ENCODE measurements at places on chromosomes 13 and 19.

DNA sequence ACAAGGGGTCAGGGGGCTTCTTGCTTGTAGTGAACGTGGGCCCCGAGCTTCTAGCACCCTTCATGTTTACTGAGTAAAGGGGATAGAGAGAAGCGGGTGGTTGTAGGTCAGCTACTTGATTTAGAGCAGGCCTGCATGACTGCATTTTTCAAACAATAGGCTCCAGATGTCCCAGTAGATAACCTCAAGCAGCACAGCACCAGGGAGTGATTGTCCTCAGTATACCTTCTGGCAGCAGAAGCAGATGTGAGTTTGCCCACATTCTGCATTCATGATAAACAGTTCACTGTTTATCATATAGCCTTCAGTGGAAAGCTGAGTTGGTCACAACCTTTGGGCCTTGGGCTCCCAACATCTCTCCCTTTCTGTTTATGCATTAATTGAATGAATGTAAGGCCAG lies 4.8 kb downstream of the ZNF439 start:
- no peak for DNase-seq

DNA sequence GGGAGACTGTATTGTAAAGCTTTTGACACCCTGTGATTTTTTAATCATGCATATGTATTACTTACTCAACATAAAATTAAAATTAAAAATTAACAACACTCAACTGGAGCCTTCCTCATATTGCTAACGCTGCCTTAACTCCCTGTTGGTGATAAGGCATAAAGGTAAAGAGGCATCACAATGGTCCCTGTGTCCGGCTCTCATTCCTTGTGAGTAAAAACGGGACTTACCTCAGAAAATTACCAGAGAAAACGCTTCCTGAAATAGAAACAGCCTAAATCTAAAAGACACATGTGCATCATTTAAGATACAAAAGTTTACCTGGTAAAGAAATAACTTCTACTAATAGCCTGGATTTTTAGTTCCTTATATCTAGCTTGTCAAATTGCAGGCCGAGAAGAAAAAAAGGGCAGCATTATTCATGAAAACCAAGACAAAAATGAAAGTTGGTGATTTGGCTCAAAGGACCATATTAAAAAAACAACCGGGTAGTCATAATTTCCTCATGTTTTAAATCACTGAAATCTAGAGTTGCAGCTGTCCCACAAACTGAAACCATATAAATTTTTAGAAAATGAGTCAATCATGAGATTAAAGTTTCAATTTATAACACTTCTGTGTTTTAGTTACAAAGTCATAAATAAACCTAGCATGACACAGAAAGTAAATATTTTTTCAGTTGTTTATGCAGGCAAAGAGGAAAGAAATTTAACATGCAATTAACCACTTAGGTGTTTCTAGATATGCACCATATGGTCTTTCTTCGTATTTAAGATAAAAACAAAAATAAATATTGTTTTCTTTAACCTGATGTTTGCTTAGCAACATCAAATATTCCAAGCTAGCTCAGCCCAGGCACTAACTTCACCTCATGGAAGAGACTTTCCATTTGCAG lies 94.7 kb downstream of the MIPEP start:
- peak; percentile 80 for DNase-seq

DNA sequence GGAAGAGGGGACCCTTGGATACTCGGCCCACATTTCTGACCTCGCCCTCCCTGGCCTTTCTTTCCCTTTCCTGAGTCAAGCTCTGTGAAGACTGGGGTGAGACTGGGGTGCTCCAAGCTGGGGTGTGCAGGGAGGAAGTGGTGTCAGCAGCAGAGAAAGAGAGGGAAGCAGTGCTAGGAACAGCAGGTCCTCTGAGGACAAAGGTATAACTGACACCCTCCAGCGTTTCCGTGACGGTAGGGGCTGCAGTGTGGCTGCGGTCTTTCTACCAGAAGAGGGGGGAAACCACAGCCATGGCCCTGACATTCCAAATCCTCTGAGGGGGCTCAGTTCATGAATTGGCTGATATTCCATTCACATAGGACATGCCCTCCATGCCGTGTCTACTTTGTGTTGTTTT lies 1.1 kb downstream of the KIR3DL2 start:
- no peak for DNase-seq

DNA sequence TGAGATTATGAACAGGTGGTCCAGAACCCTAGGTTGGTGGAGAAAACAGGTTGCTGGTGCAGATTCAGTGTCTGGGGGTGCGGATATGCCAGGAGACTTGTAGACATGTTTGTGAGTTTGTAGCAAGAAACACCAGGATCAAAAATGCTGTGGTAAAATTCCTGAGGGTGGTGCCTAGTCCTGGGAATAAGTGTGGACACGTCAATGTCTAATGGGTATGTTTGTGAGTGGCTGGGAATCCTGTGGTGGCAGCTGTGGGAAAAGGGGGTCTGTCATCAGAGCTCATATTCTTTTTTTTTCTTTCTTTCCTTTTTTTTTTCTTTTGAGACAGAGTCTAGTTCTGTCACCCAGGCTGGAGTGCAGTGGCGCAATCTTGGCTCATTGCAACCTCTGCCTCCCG lies 7.2 kb downstream of the ZNF708 start:
- peak; percentile 33 for DNase-seq

DNA sequence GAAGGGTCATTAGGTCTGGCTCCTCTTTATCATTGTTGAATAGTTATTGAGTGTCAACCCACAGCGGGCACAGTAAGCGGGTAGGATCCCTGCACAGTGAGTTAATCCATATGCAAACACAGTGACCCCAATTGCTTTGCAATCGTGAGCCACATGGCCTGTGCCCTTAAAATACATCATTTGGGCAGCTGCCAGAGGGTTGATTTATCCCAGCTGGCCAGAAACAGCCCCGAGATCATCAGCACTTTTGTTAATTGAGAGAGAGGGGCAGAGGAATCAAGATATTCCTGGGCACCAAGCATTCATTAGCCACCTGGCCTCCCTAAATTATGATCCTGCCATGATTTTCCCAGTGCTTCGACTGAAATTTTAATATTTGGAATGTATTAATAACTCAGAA lies 9.8 kb upstream of the CNMD start:
- no peak for DNase-seq

GRCh38 chr19:11168568-11168967 lies 13.0 kb upstream of the SPC24 start:
- DNase-seq, result peak; percentile 89

DNA sequence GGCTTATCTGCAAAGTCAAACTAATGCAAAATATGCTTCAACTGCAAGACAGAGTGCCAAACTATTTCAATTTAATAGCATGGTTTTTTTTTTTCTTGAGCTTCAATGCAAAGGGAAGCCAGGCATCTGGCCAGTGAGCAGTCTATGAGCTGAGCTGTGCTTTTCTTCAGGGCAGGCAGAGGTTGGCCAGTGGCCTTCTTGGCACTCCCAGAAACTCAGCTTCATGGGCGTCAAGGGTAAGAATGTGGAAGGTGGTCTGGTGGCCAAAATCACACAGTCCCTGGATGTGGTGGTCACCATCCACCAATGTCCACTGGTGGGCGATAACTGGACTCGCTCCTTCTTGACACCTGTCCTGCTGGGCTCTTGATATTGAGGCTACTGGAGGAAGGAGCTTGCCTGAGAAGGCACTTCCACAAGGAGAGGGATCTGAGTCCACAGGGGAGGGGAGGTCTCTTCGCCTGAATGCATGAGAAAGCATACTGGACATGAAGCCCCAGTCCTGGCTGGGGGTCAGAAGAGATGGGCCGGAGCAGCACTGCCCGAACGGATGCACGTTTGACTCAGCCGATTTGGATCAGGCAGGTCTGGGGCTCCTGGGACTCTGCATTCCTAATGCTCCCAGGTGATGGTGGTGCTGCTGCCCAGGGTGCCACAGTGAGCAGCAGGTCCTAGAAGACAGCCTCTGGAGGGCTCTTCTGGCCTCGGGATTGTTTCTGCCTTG lies 17.1 kb downstream of the COL4A2 start:
- no peak for DNase-seq

DNA sequence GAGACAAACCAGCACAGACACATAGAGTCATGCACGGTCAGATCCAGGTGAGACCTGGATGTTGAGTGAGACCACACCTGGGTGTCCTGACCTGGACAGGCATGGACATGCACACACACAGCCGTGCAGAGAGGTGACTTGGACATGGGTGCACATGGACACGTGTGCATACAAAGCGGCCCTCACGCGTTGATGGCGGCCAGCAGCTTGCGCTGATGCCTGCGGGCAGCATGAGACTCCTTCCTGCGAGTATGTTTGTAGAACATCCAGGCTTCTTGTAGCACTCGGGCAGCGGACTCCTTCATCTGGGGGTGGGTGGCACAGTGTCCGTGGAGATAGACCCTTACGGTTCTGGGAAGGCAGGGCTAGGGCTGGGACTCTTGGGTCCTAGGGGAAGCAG lies 11.5 kb downstream of the KCNN4 start:
- no peak for DNase-seq

GRCh38 chr13:48660361-48661076 lies 6.8 kb downstream of the CYSLTR2 start:
- DNase-seq, result no peak

DNA sequence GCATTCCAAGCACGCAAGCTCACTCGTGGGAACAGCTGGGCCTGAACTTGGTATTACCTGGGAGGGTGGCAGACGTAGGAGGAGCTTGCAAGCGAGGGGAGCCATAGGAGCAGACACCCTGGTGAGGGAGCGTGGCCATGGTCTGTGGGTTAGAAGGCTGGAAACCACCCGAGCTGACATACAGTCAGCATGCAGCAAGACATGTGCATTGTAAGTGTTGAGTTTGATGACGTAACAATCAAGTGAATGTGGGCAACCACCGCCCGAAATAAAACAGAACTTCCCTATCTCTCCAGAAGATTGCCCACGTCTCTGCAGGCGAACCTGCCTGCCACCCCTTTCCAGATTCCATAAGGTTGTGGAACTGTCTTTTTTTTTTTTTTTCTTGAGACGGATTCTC lies 26.8 kb downstream of the UBXN6 start:
- no peak for DNase-seq

GRCh38 chr19:39864118-39864517 lies 17.9 kb upstream of the FBL start:
- no peak for DNase-seq

GRCh38 chr19:55858969-55859368 lies 22.6 kb downstream of the NLRP4 start:
- DNase-seq, result no peak

- DNase-seq, result no peak
These were observed 1226.7 kb downstream of the UQCRFS1 start for GRCh38 chr19:27986299-27986698.

- DNase-seq, result no peak
These were observed 686.5 kb upstream of the PCDH9 start for GRCh38 chr13:67916650-67917049.

DNA sequence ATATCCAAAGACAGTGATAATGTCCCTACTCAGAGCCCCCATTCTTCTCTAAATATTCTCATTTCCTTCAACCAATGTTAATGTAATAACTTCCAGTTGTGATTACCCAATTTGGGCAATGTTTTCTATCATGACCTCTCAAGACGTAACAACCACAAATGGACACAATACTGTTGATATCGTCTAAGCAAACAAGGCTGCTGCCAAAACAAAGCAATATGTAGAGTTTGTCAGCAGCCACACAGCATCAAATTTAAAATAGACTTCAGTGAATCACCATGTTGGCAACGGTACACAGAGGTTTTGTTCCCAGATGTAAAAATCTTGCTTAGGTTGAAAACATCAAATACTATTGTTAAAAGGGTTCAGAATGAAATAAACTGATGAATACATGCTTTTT lies 205.1 kb downstream of the DACH1 start:
- peak; percentile 1 for DNase-seq

GRCh38 chr19:38360839-38361631 lies 13.3 kb upstream of the PSMD8 start:
- no peak for DNase-seq

DNA sequence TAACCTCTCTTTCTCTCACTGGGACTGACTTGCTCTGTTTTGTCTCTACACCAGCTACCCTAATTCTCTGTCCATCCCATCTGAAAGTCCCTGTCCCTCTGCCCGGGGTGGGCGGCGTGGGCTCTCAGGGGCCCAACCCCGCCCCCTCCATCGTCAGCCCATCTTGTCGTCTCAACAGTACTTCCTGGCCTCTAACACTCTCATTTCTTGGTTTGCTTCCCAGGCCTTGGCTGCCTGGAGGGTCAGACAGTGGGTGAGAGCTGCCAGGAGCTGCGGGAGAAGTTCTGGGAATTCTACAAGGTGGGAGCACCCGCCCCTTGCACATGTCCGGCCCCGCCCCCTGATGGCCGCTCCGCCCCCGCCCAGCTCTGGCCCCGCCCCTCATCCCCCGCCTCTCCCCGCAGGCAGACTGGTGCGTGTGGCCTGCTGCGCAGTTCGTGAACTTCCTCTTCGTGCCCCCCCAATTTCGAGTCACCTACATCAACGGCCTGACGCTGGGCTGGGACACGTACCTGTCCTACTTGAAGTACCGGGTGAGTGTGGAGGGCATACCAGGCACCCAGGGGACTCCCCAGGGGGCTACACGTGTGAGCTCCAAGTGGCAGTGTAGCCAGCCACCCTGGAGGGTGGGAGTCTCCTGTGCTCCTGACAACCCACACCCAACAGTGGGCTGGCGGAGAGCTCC lies 1.7 kb downstream of the MPV17L2 start:
- DNase-seq, result no peak

DNA sequence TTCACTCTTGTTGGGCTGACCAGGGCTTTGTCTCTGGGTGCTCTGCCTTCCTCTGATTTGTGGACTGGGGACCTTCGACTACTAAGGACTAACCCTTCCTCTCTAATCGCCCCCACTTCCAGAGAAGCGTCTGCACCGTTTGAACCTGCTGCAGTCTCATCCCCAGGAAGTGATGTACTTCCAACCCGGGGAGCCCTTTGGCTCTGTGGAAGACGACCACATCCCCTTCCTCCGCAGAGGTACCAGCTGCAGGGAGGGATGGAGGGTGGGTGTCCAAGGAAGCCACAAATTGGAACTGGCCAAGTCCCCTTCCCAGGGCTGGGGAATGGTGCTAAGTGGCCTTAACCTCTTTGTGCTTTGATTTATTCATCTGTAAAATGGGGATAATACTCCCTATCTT lies 9.2 kb downstream of the QPCTL start:
- no peak for DNase-seq

DNA sequence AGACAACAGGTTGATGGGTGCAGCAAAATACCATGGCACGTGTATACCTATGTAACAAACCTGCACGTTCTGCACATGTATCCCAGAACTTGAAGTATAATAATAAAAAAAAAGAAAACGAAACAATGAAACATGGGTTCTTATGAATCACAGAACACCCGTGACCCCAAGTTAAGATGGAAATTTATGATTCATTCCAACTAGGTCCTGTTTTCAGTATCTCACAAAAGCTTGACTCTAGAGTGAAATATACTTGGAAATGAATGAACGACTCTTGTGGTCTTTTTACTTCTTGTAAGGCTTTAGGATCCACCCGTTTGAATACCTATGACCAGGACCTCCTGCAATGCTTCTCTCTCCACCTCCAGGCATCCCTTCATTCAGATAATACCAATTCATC lies 3.5 kb upstream of the LILRB4 start:
- DNase-seq, result no peak

- DNase-seq, result peak; percentile 77
These were observed 110.9 kb downstream of the IER2 start for GRCh38 chr19:13260883-13261653.
